ENCODE measurements at places on chromosomes 5 and 9. TPM values are rescaled to one million over a fixed set of nuclear protein-coding genes. Genes with fewer than 3 reads are reported as not detected.

PTGR1 gene
- 101 TPM for total RNA-seq

ISCA1 gene
- 32.9 TPM for total RNA-seq

RNF38 gene
- 14.9 TPM for total RNA-seq

RNF208 gene
- 0.13 TPM for total RNA-seq

GPR151 gene
- not detected for total RNA-seq

HRCT1 gene
- total RNA-seq: 3.4 TPM

PRDM9 gene
- total RNA-seq: not detected

ARL14EPL gene
- total RNA-seq: not detected

PCDHB7 gene
- total RNA-seq: under 0.01 TPM

MAN2A1 gene
- total RNA-seq: 16.3 TPM

CTSV gene
- total RNA-seq: 2.1 TPM

CEP78 gene
- total RNA-seq: 8.5 TPM

SLC36A2 gene
- total RNA-seq: not detected

ORM2 gene
- total RNA-seq: not detected

GABRB2 gene
- total RNA-seq: 0.65 TPM

APBA1 gene
- total RNA-seq: 1.1 TPM

SPINK4 gene
- total RNA-seq: not detected

PTTG1 gene
- 54.9 TPM for total RNA-seq

OR1Q1 gene
- not detected for total RNA-seq

ZBTB34 gene
- 4.7 TPM for total RNA-seq

ST8SIA4 gene
- 3.1 TPM for total RNA-seq

SPATA31C1 gene
- not detected for total RNA-seq

ADAMTS6 gene
- 32.3 TPM for total RNA-seq

HK3 gene
- total RNA-seq: not detected

PBX3 gene
- total RNA-seq: 14.2 TPM

SAXO1 gene
- not detected for total RNA-seq

CREBRF gene
- 2.7 TPM for total RNA-seq

ASTN2 gene
- 4.2 TPM for total RNA-seq

ANAPC2 gene
- total RNA-seq: 7.8 TPM

All from epithelial cell of alveolus of lung (primary cell).